ENCODE measurements at places on chromosomes 11 and 22. TPM values are rescaled to one million over a fixed set of nuclear protein-coding genes. Genes with fewer than 3 reads are reported as not detected.

FREY1 gene
- polyA plus RNA-seq: 0.22 TPM

DNA sequence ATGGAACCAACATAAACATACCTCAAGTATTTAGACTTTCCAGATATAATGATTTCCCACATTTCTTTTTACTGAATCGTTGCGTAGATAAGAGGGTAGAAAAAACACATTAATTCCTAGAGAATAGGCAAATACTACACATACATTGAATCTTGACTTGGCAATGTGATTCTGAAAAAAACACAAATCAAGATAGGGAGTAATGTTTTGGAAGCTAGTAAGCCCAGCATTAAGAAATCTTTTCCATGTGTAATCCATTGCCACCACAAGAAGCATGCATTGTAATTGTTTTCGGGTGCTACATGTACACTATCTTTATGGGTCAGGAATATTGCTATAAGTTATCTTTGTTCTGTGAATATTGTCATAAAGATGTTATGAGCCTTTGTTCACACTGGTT is 269.8 kb upstream of the PDGFD start:
- DNase-seq: no peak

DNA sequence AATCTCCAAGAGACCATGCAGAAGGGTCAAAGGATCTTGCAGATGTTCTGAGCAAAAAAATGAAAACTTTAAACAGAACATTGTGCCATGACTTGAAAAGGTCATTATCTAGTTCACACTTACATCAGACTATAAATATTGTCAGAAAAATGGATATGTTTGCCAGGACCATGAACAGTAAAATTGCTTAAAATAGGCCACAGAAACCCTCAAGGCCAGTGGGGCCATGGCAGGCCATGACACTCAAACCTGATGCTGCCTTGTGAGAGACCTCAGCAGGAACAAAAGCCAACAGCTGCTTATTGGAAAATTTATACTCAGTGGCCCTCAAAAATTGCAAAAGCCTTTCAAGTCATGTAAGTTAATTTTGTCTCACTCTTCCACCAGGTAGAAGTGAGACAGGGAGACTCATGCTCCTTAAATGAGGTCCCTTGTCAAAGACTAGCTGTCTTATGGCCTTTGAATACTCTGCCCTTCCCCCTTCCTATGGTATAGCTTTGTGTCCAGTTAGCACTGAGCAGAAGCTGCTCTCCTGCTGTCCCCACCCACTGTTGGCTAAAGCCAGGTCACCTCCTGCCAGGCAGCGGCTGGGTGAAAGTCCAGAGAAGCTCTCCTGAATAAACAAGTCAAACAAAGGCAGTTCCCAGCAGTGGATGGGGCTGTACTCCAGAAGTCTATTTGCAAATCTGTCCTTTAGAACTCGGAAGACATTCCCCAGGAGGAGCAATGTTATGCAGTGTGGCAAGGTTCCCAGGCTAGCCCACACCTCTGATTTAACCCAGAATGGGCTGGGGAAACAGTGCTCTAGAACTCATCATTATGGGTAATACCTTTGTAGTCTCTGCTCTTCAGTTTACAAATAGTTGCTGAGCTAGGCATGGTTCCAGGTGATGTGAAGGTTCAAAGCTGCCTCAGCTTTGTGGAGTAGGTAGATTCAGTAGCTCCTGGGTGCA is 21.4 kb downstream of the ADM start:
- no peak for DNase-seq

DNA sequence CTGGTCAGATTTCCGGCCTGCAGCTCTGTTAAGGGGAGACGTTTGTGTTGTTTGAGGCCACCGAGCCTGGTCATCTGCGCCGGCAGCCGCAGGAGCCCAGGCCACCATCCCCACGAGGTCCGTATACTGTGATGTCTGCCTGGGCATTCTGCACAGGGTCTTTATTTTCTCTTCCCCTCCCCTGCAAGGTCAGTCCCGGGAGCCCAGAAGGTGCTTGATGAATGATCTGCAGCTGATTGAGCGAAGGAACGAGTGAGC is 45.4 kb downstream of the CTTN start:
- no peak for DNase-seq

DNA sequence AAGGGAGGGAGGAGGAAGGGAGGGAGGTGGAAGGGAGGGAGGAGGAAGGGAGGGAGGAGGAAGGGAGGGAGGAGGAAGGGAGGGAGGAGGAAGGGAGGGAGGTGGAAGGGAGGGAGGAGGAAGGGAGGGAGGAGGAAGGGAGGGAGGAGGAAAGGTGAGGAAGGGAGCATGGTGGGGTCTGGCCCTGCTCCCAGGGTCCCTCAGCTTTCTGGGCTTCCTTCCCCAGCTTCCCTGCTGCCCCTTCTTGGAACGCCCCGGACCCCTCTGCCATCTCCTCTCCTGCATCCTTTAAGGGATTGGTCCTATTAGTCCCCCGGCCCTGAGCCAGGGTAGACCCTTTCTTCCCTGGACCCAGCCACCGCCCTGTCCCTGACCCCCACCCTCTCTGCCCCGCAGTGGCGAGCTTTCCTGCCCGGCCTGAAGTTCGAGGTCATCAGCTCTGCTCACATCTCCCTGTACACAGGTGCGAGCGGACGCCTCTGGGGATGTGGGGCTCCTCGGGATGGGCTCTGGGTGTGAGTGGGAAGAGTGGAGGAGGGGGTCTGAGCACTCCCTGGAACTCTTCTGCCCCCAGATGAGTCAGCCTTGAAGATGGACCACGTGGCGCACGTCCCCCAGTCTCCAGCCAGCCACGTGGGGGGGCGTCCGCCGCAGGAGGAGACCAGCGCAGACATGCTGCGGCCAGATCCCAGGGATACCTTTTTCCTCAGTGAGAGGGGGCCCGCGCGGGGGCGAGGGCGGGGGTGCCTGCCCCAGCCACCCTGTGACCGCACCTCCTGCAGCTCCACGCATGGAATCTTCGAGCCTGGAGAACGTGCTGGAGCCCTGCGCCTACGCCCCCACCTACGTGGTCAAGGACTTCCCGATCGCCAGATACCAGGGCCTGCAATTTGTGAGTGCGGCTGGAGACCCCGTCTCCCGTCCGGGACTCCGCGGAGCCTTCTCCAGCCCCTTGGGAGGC is 6.0 kb downstream of the B4GALNT4 start:
- DNase-seq: no peak

GRCh38 chr11:58796333-58796732 is 48.2 kb downstream of the GLYATL2 start:
- no peak for DNase-seq

- no peak for DNase-seq
These were observed 13.1 kb upstream of the RPL3 start for GRCh38 chr22:39332441-39333064.

Data from A549 (cell line).